Endothelial cell of coronary artery (primary cell): ENCODE measurements at places on chromosomes 12 and 14. TPM values are rescaled to one million over a fixed set of nuclear protein-coding genes. Genes with fewer than 3 reads are reported as not detected.

KRT6C gene
- total RNA-seq = not detected in 2 replicates

KRT85 gene
- not detected in 2 replicates for total RNA-seq

KCNA1 gene
- total RNA-seq = not detected in 2 replicates

WDHD1 gene
- 9.7 and 13.9 TPM in 2 replicates for total RNA-seq

CATSPERB gene
- total RNA-seq = not detected in 2 replicates

STRN3 gene
- 60.4 and 65.5 TPM in 2 replicates for total RNA-seq
